Neural crest cell (in vitro differentiated cells): ENCODE measurements at places on chromosomes 5 and 9. TPM values are rescaled to one million over a fixed set of nuclear protein-coding genes. Genes with fewer than 3 reads are reported as not detected.

DNA sequence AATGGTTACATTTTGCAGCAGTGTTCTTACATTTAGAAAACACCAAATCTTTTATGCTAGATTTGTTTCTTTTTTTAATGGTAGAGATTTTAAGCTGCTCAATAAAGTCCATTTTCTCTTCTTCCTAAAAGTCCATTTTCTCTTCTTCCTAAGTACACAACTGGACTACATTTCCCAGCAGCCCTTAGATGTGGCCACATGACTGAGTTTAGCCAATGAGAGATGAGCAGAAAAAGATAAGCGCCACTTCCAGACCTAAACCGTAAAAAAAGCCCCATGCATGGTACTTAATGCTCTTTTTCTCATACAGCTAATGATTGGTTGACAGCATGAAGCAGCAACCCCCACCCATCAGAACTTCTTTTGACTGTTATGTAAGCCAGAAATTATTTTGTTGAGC is 206.7 kb downstream of the FAM114A2 start:
- H3K36me3 ChIP-seq = no peaks in the 10 kb centered on the region
- no peaks in the 10 kb centered on the region for H3K4me1 ChIP-seq
- H3K27me3 ChIP-seq = peaks cover 3% of the 10 kb centered on the region
- H3K27ac ChIP-seq = no peak overlapping the region
- no peak overlapping the region for H3K4me3 ChIP-seq

GRCh38 chr5:30343707-30344106 is 849.8 kb upstream of the CDH6 start:
- no peak for DNase-seq
- no peaks in the 10 kb centered on the region for H3K27me3 ChIP-seq
- no peaks in the 10 kb centered on the region for H3K4me1 ChIP-seq

DNA sequence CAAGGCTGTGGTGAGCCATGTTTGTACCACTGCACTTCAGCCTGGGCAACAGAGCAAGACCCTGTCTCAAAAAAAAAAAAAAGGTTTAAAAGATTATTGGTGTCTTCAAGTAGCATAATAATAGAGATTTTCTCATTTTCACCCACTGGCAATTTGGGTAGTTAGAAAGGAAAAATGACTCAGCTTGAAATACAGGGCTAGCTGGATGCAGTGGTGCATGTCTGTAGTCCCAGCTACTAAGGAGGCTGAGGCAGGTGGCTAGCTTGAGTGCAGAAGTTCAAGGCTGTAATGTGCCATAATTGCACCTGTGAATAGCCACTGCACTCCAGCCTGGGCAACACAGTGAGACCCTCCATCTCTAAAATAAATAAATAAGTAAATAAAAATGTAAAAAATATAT is 111.1 kb downstream of the ARRDC3 start:
- H3K4me1 ChIP-seq = peaks cover 8% of the 10 kb centered on the region
- H3K36me3 ChIP-seq = no peaks in the 10 kb centered on the region
- no peak for DNase-seq
- H3K27ac ChIP-seq = no peak overlapping the region
- no peaks in the 10 kb centered on the region for H3K27me3 ChIP-seq
- no peak overlapping the region for H3K4me3 ChIP-seq

- no peaks in the 10 kb centered on the region for H3K27me3 ChIP-seq
- DNase-seq = peak; percentile 2
- H3K36me3 ChIP-seq = peaks cover 9% of the 10 kb centered on the region
- H3K27ac ChIP-seq = peak overlapping the region; percentile 100
- peak overlapping the region; percentile 99 for H3K4me3 ChIP-seq
These were observed 788 bp downstream of the ZNF346 start for GRCh38 chr5:177023303-177023664.

- peaks cover 1% of the 10 kb centered on the region for H3K4me1 ChIP-seq
- H3K36me3 ChIP-seq = no peaks in the 10 kb centered on the region
- H3K27me3 ChIP-seq = no peaks in the 10 kb centered on the region
- no peak for DNase-seq
These were observed 51.4 kb upstream of the COL15A1 start for GRCh38 chr9:98892288-98892687.

The ZNF454 gene
- total RNA-seq = 0.26 TPM in 1 of 2 replicates, not detected in the other

The SLC45A2 gene
- total RNA-seq = 0.36 and 1.3 TPM in 2 replicates

The C9 gene
- total RNA-seq = not detected in 2 replicates

The PAEP gene
- not detected in 2 replicates for total RNA-seq

The SETX gene
- 43.0 and 43.8 TPM in 2 replicates for total RNA-seq
